NCI-H1694 treated with DMSO at 0.1 percent for 48 hours (cell line): ENCODE measurements at places on chromosomes 12 and 14.
A peak's percentile ranks its signal among the peaks of the same experiment; 100 is the strongest.

GRCh38 chr14:38280081-38280480 is 24.2 kb upstream of the CLEC14A start:
- DNase-seq, result no peak

DNA sequence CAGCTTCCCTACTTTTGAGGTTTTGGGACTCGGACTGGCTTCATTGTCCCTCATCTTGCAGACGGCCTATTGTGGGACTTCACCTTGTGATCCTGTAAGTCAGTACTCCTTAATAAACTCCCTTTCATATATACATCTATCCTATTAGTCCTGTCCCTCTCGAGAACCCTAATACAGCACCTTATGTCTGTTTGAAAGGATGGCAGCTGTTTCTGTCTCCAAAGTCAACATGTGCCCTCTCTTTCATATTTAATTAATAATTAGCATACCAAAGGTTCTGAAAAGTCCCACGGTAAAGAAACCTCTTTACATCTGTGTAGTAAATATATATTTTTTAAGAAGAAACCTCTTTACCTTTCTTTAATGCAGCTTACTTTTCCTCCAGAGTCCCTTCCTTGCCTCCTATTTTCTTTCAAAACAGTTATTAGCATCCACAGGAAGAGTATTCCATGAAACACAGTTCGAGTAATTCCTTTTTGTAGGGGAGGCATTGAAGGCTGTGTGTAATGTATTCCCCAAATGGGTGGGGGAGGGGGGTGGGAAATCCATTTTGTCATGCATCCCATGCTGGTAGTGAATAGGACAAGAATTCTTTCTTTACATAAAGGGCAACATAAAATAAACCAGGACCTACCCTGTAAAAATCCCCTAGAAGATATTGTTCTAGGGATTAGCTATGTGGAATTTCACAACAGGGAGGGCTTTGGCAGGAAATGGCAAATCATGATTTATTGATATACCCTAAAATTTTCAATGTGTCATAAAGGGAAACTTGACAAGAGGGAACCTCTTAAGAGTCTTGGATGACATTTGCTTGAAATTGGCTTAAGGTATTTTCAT is 241.5 kb downstream of the SUDS3 start:
- DNase-seq, result no peak

DNA sequence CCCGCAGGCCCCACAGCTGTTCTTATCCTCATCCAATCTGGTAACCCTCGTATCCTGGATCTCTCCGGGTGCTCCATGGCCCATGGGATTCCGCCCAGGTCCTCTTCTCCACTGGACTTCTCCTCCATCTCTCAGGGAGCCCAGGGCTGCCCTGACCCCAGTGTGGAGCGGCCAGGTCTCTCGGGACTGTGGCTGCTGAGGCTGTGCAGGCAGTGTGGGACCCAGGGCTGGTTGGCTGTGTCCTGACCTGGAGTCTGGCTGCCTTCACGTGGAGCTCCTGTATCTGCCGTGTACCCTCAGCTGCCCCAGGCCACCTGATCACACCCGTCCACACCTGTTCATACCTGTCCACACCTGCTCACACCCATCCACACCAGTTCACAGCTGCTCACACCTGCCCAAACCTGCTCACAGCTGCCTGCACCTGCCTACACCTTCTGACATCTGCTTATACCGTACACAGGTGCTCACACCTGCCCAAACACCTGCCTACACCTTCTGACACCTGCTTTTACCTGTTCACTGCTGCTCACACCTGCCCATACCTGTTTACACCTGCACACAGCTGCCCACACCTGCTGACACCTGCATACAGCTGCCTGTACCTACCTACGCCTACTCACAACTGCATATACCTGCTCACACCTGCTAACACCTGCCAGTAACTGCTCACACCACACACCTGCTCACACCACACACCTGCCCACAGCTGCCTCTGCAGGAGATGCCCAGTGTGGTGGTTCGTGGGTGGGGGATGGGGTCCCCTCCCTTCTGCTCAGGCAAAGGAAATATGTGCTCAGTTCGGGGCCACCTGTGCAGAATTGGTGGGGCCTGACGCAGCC is 92.2 kb downstream of the GALNT9 start:
- DNase-seq, result no peak

DNA sequence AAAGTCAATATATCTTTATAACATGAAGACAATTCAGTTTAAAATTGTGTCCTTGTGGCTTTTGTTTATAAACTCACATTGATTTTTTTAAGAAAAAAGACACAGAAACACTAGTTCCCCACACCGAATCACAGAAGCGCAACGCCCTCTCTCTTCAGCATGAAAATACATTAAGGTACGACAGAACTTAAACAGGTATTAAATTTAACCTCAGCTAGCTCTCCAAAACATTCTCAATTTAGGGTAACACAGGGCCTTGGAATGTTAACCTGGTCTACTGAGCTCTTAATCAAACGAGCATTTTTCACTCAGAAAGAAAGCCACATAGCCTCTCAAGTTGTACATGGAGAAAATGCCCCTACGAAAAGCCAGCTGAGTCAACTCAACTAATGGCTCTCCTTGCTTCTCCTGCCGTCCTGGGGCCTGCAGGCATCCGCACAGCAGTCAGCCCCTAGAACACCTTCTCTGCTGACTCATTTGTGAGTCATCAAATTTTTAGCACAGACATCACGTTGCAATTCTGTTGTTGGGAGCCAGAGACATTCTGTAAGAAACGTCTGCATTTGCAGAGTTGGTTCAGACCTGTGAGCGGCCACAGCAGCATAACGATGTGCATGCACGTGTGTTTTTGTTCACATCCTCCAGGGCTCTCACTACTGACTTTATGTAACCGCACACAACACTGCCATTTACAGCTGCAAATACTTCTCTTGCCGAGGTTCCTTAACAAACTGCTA is 141.6 kb downstream of the ITPR2 start:
- no peak for DNase-seq

- DNase-seq, result no peak
Measured at GRCh38 chr12:6956021-6956727, 5.0 kb downstream of the PTPN6 start.

- DNase-seq, result peak; percentile 48
Measured at GRCh38 chr14:104580961-104581360, 1.4 kb downstream of the C14orf180 start.

DNA sequence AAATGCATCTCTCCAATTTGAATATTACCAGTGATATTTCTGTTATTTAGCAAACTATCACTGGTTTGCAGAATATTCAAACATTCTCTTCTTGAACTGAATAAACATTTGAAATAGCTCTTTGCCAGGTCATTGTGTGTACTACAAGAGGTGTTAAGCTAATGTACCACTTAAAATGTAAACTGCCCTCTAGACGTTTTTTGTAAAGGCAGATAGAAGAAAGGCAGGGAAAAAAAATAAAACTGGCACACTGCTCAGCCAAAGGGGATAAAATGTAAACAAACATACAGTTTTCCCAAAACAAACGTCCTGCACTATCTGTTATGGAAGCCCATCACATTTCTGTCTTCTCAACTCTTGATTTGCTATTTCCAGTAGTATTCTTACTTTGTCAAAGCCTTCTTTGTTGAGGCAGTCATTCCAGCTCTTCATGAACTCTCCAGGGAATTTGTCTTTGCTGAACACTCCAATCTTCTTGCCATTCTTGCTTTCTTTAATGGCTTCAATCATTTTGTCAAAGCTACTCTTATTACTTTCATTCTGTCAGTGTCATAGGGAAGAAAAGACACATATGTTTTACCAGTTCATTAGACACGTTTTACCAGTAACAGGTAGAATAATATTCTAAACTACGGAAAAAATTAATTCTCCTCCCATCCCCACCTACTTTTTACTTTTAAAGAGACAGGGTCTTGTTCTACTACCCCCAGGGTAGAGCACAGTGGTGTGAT is 13.7 kb downstream of the SUPT16H start:
- DNase-seq, result no peak

DNA sequence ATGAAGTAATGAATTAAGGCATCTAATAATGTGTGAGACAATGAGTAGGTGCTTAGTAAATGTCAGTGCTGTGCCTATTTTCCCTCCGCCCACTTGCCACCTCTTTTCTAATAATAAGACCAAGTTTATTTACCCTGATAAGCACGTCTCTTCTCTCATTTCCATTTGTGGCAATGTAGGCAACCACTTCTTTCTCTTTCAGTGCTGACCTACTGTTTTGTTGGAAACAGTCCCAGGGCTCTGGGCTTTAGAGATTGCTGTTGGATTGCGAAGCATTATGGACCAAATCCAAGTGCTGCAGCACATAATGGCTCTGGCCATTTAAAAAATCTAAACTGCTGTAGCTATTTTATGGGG is 141.3 kb upstream of the PLEKHG7 start:
- DNase-seq, result no peak

- DNase-seq, result no peak
Measured at GRCh38 chr14:60002819-60003492, 83.0 kb downstream of the LRRC9 start.

DNA sequence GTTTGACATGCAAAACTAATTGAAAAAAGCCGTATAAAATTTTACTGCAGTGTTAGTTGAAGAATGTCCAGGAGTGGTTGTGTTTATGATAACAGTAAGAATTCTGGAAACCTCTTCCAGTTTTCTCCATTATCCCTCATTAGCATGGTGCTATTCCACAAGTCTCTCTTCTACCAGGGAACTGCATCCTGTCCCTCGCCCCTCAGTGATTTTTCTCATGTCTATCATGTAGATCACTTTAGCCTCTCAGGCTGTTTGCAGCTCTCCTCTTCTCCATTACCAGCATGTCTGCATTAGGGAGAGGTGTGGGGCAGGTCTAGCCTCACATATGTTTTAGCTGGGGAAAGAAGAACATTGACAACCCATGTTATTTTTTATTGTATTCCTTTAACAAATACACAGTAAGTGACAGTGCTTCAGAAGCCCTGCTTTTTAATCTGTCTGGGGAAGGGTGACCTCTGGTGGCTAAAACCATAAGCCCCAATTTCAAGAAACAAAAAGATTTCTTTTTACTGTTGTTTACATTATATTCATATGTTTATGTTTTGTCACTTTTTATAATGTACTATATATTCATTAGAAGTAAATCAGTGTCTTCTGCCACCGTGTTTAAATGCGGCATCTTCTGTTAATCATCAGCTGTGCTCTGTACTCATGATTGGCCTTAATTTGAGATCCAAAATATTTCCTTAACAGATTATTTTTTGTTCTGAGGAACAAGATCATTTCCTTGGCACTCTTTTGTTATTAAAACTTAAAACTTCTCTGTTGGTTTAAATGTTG is 70.7 kb downstream of the RASSF8 start:
- DNase-seq, result peak; percentile 23

DNA sequence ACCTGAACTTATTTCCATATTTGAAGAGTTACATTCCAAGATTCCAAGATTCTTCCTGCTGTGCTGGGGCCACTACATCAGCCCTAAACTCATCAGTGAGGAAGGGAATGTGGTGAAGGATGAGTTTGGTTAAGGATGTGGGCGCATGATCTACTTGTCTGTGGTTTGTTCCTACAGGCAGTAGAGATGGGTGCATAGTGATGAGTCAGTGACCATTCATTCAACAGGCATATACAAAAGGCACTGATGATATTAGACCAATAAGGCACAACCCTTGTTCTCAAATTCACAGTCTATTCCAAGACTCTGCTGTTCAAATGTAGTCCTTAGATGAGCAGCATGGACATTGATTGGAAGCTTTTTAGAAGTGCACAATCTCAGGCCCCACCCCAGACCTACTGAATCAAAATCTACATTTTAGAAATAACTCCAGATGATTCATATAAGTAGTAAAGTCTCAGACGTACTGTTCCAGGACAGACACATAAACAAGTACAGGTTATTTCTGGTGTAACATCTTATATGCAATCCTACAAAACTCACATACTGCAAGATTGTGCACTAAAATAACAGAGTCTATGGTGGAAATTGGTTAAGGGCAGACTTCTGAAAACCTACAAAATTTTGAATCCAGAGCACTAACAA is 47.7 kb upstream of the MAP3K9 start:
- DNase-seq, result no peak

DNA sequence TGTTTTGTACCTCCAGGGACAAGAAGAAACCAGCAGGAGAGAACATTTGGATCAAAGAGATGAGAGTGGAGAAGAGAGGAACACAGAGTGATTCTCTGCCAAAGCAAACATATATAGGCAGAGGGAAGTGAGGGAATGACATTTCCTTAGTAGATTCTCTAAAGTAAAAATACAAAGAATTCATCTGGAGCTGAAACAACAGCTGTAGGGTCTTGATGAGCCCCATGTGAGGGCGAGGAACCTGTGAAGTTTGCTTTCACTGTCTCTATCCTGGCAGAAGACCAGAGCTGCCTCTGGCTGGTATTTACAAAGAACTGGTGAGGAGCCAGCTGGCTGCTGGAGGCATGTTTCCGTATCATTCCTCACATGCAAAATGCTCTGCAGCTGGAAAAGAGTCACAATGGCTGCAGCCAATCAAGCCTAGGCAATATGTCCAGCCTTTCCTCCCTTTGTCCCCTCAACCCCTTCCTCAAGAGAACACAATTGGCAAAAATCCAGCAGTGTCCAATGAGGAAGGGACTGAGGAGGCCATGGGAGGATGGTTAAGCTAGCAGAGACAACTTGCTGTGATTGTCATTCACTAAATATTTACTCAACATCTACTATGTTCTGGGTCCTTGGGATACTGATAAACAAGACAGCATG is 122.5 kb downstream of the PHLDA1 start:
- peak; percentile 91 for DNase-seq

DNA sequence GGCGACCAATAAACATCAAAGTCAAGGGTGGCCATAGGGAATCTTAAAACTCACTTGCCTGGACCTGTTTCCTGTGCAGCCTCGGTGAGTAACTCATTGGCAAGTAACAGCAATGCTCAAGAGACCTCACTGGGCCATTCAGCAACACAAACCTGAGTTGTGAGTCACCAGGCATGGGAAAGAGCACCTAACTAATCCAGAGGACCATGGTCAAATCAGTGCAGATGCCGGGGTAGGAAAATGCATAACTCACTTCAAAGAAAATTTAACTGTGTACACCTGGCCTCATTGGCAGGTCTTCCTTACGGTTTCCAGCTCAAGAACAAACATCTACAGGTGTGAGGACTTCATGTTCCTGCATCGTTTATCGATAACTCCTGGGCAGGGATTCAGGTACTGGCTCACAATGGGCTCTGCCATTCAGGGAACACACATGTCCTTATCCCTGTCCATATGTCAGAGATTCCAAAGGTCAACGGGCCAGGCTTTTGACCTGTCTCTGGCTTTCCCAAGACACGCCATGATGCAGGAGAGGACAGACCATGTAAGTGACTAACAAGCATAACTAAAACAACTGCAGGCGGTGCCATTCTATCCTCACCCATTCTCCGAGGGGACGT is 211.8 kb downstream of the ANO2 start:
- DNase-seq, result no peak

DNA sequence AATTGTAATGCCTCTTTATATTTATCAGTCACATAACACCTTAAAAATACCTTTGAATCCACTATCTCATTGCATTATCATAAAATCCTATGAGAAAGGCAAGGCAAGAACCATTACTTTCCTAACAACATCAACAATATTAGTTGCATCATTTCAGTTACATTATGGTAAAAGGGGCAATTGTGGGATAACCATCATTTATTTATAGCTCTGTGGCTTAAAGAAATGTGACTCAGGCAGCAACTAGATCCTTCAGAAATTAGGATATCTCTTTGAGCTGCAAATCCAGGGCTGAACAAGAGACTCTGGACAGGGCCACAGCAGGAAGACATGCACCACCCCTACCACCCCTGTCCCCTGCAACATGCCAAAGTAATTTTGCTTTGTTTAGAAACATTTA is 36.4 kb downstream of the EPS8 start:
- DNase-seq, result no peak
